T follicular helper cell (primary cell): ENCODE measurements at places on chromosomes 1 and 21.
A peak's percentile ranks its signal among the peaks of the same experiment; 100 is the strongest.

DNA sequence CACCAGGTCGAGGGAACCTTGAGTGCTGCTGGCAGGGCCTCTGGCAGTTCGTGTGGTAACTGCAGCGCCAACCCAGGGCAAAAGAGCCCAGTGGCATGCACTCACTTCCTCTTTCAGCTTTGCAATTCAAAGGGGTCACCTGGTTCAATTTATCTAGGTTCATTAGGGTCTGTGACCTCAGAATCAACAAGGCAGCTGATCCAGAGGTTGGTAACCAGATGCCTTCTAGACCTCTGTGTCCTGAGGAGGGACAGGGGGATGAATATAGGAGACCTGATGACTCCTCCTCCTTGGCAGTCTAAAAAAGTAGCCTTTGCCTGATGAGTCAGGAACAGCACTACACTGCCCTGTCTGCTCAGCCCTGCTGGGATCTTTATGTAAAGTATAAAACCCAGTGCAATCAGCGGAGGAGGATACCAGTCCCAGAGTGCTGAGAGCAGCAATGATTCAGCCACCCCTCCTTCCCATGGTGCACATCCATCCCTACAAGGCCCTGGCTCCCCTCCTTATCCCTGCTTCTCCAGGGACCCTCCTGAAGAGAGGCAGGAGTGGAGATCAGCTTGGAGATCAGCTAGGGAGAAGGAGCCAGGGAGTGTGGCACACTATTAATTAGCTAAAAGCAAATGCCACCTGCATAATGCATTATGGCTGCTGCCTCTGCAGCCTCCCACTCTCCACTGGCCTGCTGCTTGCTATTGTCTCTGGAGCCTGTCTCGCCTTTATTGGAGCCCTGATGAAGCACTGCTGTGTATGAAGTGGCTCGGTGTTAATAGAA is 11.2 kb upstream of the FMOD start:
- DNase-seq = no peak

DNA sequence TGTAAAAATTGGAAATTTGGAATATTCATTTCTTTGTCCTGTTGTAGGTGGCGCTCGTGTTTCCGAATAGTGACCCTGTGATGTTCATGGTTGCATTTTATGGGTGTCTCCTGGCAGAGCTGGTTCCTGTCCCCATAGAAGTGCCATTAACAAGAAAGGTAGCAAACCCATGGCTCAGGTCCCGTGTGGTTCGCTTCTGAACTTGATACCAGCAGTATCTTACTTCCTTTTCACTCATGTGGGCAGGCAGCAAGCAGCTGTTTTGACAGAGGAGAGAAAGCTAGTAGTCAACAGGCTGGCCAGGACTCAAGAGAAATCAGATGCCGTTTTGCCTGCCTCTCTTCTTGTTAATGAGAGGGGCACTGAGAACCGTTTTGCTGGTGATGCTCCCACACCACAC is 72.8 kb downstream of the S100B start:
- DNase-seq = no peak

DNA sequence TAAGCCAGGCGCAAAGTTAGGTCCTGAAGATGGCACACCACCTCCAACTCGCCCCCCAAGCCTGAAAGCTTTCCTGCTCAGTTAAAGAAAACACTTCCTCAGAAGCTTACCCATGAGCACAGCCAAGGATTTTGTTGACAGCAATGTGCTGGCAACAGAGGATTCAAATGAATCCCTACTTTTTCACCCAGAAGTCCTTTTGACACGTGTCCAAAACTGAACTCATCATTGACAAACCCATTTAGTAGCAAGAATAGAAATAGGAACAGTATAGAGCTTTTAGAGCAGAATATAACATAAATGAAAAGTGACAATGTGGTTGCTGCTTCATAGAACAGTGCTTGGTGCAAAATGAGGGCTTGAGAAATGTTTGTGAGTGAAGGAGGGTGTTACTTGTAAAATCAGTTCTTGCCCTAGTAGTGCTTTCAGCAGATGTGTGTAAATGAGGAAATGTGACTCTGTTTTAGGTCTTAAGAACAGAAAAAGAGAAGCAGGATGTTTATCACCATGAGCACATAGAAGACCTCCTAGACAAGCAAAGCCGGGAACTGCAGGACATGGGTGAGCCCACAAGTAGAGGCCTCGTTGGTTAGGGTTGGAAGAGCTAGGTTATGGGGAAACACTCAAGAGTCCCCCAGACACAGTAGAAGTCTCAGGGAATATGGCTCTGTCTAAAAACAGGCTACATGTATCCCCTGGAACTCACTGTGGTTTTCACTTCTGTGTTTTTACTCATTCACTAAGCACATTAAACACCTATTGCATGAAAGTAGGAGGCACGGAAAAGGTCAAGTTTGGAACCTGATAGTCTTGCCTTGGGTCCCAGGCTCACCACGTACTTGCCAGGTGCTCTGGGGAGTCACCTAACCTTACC is 48.6 kb upstream of the TMEM125 start:
- DNase-seq = no peak

DNA sequence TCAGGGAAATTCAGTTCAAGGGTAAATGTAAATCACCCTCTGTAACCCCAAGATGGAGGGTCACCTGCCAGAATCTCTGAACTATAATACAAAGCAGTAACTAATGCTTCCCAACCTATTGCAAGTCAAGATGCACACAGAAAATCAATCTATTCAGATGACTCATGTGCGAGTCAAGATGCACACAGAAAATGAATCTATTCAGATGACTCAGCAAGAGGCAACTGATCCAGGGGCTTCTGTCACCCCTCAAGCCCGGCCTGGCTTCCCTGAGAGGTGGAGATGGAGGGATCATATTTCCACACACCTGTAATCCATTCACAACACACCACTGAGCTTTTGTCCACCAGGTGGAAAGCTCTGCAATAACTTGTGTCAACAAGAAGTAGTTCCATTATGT is 17.4 kb upstream of the HIVEP3 start:
- no peak for DNase-seq

DNA sequence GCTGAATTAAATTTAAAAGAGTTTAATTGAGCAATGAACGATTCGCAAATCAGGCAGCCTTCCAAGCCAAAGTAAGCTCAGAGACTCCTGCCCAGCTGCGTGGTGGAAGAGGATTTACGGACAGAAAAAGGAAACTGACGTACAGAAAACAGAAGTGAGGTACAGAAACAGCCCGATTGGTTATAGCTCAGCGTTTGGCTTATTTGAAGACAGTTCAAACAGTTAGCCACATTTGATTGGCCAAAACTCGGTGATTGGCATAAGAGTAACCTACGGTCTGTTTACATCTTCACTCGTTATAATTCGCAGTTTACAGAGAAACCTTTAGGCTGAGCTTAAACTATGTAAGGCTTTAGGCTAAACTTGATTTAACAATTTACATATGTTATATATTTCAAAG is 46.9 kb downstream of the CR1L start:
- DNase-seq = no peak

DNA sequence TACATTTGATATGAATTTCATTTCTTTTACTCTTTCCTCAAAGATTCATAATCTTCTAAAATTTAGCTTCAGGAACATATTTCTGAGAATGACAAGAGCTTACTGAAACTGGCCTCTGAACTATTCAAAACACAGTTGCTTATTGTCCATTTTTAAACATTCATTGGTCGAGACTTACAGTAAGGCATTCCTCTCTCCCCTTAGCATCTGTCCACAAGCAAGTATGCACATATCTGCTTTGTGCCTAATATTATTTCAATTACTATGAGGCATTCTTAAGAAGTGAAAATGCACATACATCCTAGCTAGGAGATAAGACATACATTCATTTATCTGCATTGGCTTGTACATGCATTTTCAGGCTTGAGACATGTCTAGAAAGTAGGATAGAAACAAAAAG is 488.7 kb downstream of the PTBP2 start:
- no peak for DNase-seq

DNA sequence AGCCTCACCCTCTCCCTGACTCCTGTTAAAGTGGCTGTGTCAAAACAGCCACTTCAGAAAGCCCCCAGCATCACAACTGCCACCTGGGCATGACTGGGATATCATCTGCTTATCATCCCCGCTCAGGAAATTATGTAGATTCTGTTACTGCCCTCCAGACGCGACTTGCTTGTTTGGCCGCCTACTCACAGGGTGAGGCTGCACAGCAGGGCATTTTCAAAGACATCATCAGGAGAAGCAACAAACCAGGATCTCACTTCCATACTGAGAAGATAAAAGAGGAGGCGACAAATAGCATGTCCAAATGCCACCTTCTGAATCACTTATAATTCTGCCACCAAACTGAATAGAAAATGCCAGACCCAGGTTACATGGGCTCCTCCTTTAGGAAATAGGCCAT is 94.8 kb downstream of the MIS18A start:
- DNase-seq = no peak

GRCh38 chr1:61403679-61404596 is 321.0 kb downstream of the TM2D1 start:
- DNase-seq = no peak

DNA sequence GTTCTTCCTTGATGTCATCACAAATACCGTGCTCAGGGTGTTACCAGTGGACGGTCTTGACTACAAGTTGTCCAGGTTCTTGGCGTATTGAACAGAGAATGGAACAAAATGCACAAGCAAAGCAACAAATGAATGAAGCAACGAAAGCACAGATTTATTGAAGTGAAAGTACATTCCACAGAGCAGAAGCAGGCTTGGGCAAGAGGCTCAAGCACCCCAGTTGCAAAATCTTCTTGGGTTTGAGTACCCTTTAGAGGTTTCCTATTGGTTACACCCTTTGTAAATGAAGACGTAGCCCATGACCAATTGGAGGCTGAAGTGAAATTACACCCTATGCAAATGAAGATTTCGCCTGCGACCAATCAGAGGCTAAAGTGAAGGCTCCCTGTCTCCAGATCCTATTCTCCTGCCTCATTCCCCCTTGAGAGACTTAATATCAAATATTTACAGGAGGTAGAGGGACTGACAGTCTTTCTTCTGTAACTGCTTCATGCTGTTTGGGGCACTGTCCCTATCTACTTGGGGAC is 38.3 kb downstream of the YY1AP1 start:
- DNase-seq = no peak

DNA sequence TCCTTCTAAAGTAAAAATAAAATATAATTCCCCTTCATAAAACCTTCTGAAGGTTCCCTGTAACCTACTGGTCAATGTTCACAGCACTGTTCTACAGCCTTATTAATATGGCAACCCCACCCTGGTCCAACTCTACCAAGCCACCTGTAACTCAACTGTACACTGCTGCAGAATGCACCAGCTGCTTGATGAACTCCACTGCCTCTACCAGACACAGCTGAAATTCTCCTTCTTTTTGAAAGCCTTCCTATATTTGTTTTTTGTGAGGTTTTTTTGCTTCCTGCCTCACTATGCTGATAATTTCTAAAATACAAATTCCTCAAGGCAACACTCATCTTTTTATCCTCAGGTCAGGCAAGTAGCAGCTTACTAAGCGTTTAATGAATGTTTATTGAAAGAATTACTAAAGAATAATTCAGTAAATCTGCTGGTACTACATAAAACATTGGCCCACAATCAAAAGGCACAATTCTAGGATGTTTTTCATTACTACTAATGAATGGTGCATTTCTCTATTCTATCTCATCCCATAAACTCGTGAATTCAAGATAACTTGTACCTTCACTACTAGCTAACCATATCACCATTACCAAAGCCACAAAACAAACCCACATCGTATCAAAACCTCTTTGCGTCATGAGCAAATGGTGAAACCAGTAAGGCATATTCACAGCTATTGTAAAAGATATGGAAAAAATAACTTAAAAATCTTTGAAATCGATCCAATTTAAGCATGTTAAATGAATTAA is 2.4 kb downstream of the SSX2IP start:
- DNase-seq = no peak

DNA sequence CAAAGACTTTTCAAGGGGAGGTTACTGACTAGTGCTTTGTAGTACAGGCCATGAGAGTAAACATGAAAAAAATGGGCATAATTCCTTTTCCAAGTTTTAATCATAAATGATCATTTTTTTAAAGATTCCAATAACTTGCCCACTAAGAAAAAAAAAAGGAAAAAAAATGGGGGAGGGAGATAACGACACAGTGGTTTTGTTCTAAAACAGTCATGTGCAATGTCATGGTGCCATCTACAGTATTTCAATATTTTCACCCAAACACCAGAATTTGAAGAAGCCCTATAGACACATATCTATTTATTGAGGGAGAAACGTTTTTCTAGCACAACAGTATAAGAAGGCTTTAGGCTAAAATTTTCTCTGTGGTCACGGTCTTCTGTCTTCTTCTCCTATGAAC is 250.2 kb downstream of the LTN1 start:
- DNase-seq = no peak

GRCh38 chr1:223761411-223761810 is 49.1 kb downstream of the CAPN2 start:
- no peak for DNase-seq

DNA sequence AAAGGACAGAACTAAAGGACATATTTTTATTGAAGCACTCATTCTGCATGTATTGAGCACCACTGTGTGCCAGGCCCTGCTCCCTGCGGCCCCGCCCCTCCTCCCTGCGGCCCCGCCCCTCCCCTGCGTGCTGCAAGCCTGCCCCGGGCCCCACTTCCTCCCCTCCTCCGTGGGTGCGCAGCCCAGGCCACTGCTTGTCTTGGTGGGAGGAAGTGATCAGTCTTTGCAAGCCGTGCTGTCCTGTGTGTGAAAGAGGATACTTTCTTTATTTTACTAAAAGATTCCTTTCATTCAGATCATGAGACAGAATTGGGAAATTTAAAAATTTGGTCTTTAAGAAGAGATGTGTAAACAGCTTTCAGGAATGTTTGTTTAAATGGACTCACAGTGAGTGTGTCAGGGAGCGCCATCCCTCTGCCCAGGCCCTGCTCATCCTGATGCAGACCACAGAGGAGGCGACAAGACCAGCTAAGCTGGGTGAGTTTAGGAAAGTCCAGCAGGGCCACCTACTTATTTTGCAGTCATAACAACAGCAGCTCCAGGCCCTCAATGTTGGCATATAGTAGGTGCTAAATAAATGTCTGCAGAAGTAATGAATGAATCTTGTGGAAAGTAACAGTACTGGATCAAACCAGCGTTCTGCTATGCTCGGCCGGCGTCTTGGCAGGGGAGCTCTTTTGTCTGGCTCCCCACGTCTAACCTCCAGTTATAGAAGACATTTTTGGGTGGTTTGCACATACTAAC is 88.3 kb upstream of the SELENON start:
- peak; percentile 14 for DNase-seq

DNA sequence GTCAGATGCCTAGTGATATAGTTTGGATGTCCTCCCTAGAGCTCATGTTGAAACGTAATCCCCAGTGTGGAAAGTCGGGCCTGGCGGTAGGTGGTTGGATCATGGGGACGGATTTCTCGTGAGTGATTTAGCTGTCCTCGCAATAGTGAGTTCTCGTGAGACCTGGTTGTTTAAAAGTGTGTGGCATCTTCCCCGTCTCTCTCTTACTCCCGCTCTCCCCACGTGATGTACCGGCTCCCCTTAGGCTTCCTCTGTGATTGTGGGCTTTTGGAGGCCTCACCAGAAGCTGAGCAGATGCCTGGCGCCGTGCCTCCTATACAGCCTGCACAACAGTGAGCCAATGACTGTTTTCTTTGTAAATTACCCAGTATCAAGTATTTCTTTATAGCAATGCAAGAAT is 264.5 kb downstream of the TTLL7 start:
- no peak for DNase-seq

DNA sequence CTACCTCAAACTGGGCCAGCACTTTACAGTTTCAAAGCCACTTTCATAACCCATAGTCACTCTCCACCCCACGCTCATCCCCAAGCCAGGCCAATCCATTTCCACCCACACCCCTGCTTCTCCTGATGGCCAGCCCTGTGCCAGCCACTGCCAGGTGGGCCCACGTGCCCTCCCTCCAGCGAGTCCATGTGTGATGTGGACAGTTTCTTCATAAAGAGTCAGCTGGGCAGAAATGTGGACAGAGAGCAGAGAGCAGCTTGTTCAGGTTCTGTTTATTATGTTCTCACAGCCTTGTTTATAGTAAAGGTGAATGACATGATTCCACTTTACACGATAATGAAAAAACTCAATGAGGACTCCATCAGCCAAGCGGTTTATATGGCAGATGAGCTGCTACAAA is 37.4 kb upstream of the RGS16 start:
- no peak for DNase-seq
